Daoy (cell line): ENCODE measurements at places on chromosomes 2 and 18.
A peak's percentile ranks its signal among the peaks of the same experiment; 100 is the strongest.

GRCh38 chr18:13035249-13035914 lies 44.2 kb downstream of the CEP192 start:
- no peak for DNase-seq

DNA sequence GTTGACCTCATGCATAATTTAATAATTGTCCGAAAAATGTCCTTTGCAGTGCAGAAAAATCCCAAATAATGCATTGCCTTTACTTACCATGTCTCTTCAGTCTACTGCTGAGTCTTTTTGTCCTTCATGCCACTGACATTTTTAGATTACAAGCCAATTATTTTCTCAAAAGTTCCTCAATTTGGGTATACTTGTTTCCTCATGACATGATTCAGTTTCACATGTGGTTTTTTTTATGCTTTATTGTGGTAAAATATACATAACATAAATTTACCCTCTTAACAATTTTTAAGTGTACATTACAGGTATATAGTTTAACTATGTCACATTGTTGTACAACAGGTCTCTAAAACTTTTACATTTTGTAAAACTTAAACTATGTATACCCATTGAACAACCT lies 81.0 kb downstream of the EPC2 start:
- no peak for DNase-seq

DNA sequence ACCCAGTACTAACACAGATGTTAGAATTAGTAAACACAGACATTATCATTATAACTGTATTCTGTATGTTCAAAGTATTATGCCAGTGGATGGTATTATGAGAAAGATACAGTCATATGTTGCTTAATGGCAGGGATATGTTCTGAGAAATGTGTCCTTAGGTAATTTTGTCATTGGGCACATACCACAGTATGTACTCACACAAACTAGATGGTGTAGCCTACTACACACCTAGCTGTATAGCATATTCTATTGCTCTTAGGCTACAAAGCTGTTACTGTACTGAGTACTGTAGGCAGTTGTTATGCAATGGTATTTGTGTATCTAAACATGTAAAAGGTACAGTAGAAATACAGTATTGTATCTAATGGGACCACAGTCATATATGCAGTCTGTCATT lies 53.8 kb downstream of the GTF3C3 start:
- DNase-seq = no peak

- peak; percentile 34 for DNase-seq
Observed at GRCh38 chr2:199704358-199705238, 146.4 kb downstream of the FTCDNL1 start.

- DNase-seq = no peak
Observed at GRCh38 chr2:186770332-186770946, 76.6 kb downstream of the FAM171B start.

DNA sequence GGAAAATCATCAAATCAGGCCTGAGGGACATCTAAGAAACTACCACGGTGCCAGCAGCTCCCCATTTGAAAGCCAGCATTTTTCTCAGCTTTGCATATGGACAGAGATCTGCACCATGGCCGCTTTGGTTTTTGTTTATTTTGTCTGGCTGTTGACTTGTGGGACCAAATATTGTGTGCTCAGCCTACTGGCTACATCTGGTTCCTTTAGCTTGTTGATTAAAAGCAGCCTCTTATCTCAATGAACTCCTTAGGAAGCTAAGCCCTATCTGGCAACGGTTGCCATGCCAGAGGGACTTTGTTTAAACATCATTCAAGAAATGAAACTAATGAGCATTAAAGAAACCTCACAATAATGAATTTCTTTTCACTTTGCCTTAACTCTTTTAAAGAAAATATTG lies 32.4 kb upstream of the CCDC150 start:
- no peak for DNase-seq

DNA sequence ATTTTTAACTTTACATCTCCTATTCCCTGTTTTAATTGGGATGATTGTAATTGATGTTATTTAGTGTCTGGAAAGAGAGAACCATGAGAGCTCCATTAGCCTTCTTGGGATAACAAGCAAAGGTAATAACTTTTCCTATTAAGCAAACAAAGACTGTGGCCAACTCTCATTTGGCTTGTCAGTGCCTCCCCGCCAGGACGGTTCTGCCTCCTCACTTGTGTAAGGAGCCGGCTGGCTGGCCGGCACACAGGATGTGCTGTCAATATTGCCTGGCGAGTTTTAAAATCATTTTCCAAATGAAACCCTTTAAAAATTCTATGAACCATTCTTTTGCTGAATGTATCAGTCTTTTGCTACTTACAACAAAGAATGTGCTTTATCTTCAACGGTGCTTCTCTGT lies 898.3 kb downstream of the CPS1 start:
- DNase-seq = no peak

- no peak for DNase-seq
Observed at GRCh38 chr18:11051462-11051861, 97.9 kb downstream of the PIEZO2 start.
